ENCODE measurements at places on chromosomes 5 and 9.

GRCh38 chr5:138605254-138605972, 30.2 kb upstream of the HSPA9 start:
- no peak for DNase-seq

GRCh38 chr9:78215706-78216105, 20.2 kb upstream of the CEP78 start:
- no peak for DNase-seq

GRCh38 chr5:175717837-175718236, 60.0 kb downstream of the HRH2 start:
- no peak for DNase-seq

GRCh38 chr5:35830587-35830986, 26.1 kb upstream of the IL7R start:
- no peak for DNase-seq

- DNase-seq: peak; percentile 21
Observed at GRCh38 chr9:19379697-19380046, 364 bp downstream of the RPS6 start.

DNA sequence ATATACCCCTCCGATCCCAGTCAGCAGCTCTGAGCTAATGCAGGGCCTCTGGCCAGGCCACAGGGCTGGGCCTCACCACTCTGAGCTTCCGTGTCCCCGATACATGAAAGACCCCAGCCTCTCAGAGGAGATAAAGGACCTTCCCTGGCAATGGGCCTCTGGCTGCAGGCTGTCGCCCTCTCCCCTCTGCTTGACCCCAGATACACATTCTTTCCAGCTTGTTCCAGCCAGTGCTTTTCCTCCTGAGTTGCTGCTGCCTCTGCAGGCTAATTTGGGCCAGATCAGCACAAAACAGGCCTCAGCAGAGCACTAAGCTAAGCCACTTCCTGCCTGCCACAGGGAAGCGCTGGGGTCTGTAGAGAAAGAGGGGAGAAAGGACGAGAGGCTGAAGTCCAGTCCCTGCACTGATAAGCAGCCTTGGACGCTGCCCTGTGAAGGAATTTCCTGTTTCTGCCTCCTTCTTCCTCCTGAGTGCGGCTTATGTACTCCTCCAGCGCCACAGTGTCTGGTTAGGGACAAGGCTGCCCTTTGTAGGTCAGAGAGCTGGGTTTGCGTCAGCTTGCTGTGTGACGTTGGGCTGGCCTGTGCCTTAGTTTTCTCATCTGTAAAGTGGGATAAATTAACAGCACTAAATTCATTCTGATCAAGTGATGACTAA, 73.0 kb upstream of the IL17B start:
- DNase-seq: no peak

DNA sequence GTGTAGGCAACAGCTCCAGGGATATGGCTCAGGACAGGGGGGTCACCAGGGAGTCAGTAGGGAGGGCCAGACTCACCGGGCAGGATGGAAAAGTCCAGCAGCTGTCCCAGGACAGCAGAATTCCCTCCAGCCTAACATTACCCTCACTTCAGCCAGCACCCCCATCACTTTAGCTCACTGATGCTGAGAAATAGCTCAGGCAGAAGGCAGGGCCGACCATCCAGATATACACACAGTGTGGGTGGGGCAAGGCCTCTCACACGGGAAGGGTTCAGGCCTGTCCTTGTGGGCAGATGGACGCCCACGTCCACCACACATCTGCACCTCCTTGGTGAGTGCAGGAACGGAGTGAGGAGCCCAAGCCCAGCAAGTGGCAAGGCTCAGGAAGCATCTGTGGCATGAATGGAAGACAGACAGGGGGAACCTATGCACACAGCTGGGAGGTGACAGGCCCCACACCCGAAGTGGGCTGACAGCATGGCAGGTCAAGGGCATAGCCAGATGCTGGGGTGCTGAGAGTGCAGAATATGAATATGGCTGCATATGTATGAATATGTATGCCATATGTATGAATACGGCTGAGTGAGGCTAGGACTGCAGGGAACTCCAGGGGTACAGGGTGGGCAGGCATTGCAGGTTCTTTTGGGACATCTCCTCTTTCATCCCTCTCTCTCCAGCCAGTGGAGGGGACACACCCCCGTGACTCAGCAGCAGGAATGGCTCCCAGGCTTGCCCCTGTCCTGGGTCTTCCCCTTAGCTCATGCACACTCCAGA, 17.0 kb downstream of the BICD2 start:
- DNase-seq: no peak

DNA sequence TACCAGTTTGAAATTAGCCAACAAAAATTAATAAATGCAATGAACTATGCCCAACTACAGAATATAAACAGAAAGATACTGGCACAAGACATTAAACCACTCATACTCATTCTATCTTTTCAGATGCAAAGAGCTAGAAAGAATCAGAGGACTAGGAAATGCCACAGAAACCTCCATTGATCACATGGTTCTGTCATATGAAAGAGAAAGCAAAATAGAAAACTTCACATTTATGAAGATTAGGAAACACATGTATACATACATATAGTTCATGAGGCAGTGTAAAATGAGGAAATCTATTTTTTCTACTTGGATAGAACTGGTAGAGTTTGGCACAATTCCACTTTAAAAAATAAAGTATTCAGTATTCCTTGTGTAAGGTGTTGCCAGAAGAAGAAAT, 275.1 kb upstream of the PTGER4 start:
- DNase-seq: no peak

- no peak for DNase-seq
Observed at GRCh38 chr9:80382211-80382891, 810.6 kb downstream of the TLE4 start.

DNA sequence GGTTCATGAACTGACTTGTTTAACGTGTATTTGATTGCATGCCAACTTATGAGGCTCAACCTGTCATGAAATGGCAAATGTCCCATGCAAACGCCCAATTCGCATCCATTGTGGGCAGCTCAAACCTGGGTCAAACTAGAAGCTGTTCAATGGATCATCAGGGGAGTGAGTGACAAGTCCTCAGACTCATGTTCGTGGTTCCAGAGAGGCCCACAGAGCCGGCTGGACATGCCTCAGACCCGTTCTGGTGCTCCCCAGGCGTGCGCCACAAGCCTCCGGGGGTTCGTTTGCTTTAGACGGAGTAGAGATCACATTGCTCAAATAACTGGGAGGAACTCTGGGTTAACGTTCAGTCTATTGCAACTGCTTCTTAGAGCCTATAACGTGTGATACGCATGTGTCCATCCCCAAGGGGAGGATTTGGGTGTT, 15.0 kb downstream of the GFI1B start:
- DNase-seq: no peak

GRCh38 chr9:123318202-123318601, 37.8 kb upstream of the CRB2 start:
- DNase-seq: no peak

DNA sequence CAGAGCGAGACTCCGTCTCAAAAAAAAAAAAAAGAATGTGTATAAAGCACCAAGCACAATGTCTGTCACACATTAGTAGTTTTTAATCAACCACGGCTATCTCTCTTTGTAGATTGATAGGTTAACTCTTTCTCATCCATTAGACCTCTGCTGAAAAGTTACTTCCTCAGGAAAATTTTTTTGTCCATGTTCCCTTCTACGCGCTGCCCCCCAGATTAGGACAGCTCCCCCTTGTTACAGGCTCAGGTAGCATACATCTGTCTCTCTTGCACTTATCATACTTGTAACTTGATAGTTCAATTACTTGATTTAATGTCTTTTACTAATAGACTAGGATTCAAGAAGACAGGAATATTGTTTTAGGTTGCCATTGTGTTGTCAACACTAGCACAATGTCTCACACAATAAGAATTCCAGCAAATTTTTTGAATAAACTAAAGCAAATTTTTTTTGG, 1.5 kb downstream of the SPDL1 start:
- no peak for DNase-seq

- DNase-seq: no peak
Observed at GRCh38 chr9:32590898-32591297, 17.9 kb upstream of the NDUFB6 start.

DNA sequence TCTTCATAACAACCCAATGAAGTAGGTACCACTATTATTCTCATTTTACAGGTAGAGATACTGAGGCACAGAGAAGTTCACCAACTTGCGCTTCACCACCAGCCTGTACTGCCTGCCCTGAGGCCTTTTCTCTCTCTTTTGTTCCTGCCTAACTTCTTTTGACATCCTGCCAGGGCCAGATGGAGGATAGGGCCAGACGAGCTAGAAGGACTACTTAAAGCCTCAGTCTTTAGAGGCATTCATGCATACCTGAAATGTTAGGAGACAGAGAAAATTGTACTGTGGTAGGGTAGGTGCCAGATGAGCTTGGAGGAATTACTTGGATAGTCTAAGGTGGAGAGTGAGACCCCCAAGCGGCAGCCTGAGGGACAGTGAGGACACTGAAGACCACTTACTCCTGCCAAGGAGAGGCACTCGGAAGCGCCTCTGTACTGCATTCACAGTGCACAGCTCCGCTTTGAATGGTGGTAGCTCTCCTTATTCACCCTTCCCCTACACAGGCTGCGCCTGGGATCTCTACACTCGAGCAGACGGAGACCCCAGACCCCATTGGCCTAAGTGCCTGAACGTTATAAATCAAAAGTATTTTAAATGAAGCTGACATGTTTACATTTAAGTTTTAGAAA, 6.2 kb upstream of the ORM1 start:
- DNase-seq: no peak

- peak; percentile 40 for DNase-seq
Observed at GRCh38 chr9:96686638-96687335, 31.7 kb upstream of the PRXL2C start.

DNA sequence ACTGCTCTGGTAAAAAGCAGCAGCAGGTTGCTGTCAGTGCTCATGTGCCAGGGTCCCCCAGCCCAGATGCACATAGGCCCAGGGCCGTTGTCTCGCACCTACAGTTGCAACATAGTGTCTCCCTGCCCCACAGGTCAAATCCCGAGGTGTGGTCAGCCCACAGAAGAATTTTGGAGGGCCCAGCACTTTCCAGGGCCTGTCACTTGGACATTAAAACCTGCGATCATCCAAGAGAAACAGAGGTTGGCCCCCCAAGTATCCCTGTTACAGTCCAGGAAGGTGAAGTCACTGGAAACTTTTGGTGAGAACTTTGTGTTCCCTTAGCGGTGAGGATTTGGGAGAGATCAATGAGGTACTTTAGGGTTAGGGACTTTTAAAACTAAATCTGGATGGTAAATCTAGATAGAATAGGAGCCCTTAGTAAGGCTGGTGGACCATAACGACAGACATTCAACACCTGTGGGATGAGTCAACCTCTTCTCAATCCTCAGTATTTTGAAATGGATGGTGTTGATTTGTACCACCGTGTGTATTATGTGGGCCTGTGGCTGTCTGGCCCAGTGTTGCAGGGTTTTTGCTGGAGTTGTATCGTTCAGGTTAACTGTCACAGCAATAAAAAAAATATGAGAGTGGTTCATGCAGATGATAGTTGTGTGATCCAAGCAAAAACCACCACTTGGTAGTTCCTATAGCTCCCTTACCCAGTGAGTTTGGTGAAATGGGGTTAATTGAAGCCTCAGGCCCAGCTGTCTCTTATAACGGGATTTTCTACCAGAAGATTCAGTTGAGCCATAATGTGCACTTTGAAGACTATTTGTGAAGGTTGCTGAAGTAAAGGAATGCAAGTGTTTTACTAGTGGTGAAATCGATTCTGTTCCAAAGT, 19.2 kb downstream of the OR2S2 start:
- DNase-seq: no peak

DNA sequence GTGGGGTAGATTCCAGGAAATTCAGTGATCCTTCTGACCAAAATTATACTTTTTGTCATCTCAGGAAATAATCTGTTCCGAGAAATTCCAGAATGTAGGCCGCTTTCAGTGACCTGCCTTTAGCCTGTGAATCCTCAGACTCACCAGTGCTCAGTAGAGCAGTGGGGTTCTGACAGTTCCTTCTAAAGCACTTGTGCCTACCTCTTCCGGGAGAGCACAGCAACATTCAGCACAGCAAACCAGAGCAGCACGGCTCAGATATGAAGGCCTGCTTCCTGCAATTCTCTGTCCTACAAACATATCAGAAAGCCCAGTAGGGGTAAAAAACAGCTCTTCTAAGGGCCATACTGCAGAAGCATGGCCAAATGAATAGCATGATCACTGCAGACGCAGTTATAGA, 15.0 kb downstream of the FANCC start:
- DNase-seq: no peak

- DNase-seq: no peak
Observed at GRCh38 chr5:141512911-141513626, 24.2 kb downstream of the PCDHGC5 start.

- DNase-seq: no peak
Observed at GRCh38 chr5:143693651-143694252, 118.2 kb upstream of the HMHB1 start.

DNA sequence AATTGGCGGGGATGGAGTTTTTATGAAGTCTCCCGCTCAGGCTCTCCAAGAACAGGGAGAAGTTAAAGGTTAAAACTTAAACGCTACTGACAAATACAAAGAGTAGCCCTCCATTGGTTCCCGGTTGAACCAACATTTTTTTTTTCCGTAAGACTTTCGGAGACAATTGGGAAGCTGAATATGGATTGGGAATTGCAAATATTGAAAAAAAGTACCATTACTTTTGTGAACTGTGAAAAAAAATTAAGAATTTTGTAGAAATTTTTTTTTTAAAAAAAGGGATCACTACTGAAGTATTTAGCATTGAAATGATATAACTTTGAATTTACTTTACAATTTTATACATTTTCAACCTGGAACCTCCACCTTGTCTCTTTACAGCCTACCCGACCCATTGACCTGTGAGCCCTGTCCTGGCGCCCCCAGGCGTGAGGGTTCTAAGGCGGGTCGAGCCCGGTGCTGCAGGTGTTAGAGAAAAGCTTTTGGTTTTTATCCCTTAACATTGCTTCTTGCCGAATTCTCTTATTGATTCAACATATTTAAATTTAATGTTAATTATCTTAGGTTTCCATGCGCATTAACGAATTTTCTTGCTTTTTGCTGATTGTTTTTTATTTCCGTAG, 448 bp upstream of the ZNF782 start:
- no peak for DNase-seq

DNA sequence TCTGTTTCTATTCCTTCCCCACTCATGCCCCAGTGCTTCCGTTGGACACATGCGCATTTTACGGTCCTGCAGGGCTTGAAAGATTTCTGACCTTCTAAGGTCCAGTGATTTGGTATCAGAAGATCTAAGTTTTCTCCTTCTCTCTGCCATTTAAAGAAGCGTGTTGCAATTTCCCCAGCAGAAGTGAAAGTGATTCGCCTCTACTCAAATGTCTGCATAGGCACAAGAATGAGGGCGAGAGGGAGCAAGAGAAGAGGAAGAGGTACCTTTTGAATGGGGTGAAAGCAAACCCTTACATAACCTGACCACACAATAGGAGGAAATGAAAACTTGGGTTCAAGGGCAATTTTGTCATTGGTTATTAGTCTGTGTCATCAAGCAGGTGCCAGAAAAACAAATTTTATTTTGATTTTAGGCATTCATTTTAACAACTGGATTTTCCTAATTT, 31.7 kb upstream of the NR3C1 start:
- no peak for DNase-seq

- no peak for DNase-seq
Observed at GRCh38 chr5:123282444-123282843, 140.8 kb downstream of the CEP120 start.

DNA sequence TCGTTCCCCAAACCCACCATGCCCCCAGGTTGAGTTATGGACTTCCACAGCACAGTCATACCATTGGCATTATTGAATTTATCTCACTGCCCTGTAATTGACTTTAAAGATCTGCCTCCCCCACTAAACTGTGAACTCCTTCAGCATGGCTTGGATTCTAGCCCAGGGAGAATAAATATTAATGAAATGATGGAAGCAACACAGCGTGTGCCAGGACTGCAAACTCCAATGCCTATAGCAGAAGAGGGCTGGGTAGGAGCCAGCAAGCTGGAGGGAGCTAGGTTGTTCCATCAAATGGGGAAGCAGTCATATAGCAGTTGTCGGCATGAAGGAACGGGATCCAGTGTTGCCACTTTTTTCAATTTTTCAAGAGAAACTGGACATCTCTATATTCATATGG, 69.0 kb upstream of the MSX2 start:
- no peak for DNase-seq
